ENCODE measurements at places on chromosomes 6 and 20.

- no peak for DNase-seq
Measured at GRCh38 chr6:168992446-168993144, 261.1 kb downstream of the THBS2 start.

DNA sequence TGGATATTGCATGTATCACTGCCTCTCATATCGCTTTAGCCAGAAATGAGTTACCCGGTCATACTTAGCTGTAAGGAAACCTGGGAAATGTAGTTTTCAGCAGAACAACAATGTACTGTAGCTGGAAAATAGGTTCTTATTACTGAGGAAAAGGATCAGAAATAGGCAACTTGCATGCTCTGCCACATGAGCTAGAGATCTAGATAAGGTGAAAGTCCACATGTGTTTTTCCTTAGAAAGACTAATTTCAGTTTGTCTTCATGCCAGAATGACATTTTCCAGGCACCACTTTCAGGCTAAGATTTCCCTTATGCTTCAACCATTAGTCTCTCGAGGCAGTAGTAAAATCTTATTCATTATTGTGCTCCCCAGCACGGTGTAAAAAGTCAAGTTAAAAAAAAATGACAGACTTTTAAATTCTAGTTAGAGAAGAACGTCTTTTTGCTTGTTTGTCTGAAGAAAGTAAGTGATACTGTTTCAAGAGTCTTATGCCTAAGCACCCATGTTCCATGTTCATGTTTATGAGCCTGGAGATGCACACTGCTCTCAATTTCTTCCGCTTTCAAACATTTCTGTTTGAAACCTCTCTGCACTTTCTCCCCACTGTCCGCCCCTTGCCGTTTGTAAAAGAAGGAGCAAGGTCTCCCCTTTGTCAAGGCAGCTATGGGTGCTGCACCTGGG, 67.6 kb downstream of the ZNF831 start:
- DNase-seq, result no peak

GRCh38 chr20:35883336-35883777, 70.9 kb downstream of the SCAND1 start:
- no peak for DNase-seq

- no peak for DNase-seq
Measured at GRCh38 chr6:142275236-142276006, 26.4 kb upstream of the ADGRG6 start.

DNA sequence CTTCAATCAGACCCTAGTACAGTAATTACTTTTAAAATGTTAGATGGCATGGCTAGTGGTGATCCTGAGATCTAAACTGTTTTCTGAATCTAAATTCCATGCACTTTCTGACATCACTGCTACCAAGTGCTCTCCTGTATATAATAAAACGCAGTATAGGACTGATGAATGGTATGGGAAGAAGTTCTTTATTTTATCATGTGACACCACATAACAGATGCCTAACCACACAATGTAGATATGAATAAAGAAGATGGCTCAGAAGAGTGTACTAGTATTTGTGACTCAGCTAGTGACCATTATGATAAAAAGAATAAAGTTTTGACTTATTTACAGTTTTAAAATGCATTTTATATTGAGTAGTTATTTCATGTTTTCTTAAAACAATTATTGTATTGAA, 8.5 kb downstream of the NDUFAF4 start:
- DNase-seq, result no peak

DNA sequence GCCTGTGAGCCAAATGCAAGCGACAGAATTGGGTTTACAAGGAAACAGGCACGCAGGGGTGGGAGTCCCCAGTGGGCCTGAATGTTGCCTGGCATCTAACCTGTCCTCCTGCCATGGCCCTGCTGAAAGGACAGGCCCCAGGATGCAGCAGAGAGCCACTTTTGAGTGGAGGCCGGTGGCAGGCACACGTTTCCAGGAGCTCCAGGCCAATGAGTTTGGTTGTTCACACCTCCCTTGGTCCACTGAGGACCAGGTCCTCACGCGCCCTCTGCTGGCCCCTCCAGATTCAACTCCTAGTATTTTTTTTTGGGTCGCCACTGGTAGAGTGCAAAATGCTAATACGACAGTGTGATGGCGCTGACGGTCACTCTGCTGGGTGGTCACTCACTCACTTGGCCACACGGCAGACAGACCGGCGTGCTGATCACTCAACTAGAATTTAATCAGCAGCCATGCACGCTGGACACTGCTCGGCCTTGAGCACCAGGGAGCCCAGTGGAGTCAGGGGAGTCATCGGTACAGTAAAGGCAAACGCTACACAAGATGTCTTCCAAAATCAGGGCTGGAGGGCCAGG, 81.7 kb upstream of the NFATC2 start:
- peak; percentile 82 for DNase-seq

DNA sequence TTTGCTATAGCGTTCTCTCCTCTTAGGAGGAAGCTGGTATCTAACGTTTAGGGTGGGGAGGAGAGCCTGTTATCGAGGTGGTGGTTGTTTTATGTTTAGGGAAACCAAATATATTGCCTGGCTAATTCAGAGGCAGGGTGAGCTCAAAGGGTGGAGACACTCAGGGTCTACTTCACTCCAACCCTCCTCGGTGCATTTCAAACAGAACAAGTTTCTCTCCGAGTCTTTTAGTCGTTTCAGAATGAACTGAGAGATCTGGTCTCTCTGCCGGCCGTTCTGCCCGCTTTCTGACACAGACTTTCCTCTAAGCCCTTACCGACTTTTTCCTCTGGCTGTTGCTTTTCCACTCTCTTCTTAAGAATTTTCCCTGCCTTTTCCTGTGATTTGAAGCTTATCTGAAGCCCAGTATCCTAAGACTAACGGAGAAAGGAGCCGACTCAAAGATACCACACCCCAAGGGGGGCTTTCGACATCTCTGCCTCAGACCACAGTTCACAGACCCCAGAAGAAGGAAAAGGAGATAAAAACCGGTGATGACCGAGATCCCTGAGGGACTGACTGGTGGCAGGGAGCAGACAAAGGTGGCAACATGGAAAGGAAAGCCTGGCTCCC, 865 bp downstream of the STK38 start:
- DNase-seq, result peak; percentile 6

DNA sequence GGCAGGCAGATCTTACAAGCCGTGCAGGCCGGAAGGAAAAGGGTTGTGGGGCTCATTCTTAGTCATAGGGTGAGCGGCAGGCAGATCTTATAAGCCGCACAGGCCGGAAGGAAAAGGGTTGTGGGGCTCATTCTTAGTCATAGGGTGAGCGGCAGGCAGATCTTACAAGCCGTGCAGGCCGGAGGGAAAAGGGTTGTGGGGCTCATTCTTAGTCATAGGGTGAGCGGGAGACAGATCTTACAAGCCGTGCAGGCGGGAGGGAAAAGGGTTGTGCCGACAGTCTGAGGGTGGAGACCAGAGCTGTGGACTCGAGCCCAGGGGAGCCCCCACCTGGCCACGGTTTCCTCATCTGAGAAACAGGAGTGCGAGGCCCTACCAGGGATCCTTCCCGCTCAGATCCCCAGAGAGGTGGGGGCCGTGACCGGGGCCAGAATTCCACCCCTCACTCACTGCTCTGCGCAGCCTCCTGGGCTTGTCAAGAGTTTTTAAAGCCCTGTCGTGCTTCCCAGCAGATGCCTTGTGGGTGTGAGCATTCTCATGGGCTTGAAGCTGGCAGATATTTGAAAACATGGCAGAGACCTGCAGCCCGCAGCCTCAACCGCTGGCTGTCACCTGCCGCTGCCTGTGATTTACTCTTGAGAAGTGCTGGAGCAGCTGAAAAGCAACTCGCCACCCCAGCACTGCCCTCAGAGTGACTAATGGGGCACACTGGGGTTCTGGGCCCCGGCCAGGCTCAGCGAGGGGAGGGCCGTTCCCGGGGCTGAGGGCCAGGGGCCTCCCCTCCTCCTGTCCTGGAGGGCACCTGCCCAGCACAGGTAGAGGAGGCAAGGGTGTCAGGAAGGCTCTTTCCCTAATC, 31.9 kb downstream of the NTSR1 start:
- DNase-seq, result no peak

DNA sequence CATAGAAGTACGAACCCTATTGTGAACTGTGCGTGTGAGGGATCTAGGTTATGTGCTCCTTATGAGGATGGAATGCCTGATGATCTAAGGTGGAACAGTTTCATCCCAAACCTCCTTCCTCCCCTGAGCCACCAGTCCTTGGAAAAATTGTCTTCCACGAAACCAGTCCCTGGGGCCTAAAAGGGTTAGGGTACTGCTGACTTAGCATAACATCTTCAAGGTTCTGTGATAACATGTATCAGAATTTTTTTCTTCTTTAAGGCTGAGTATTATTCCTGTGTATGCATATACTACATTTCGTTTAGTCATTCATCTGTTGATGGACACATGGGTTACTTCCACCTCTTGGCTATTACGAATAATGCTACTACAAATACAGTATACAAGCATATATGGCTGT, 80.2 kb downstream of the TSHZ2 start:
- DNase-seq, result no peak

DNA sequence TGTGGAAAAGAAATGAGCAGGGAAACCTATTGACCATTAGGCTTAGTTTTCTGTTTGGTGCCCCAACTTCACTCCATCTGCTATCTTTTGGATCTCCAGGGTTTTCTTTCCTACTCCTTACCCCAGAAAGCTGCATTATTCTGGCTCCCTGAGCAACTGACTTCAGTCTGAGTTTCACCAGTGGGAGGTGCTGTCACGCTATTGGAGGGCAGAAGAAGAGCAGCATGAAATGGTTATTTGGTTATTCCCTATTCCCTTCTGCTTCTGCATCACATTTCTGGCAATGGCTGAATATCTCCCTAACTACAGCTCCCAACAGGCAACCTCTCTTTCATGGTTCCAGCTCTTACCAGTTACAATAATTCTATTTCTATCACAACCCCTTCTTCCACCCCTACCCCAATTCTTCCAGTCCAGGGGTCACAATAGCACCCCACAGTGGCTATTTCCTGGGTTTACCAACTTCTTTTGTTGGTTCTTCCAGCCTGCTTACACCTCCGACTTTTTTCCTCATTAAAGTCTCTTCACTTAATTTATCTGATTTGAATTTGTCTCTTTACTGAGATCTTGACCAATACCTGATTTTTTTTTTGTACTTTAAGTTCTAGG, 311.5 kb downstream of the PLCB1 start:
- DNase-seq, result no peak

GRCh38 chr6:53159558-53159957, 10.9 kb upstream of the GCM1 start:
- no peak for DNase-seq

DNA sequence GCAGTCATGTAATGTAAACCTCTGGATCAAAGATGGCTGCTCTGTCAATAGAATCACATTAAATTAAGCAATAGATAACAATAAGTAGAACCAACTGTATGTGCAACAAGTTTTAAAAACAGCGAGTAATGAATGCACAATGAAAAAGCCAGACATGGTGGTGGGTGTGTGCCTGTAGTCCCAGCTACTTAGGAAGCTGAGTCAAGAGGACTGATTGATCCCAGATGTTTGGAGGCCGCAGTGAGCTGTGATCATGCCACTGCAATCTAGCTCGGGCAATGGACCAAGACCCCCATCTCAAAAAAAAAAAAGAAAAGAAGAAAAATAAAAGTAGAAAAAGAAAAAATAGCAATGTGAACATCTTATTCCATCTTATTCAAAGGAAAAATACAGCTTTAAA, 558.7 kb upstream of the MMS22L start:
- no peak for DNase-seq

Measured in neural crest cell (in vitro differentiated cells).